CD8-positive, alpha-beta memory T cell (primary cell): ENCODE measurements at places on chromosomes 4 and X. TPM values are rescaled to one million over a fixed set of nuclear protein-coding genes. Genes with fewer than 3 reads are reported as not detected.

DNA sequence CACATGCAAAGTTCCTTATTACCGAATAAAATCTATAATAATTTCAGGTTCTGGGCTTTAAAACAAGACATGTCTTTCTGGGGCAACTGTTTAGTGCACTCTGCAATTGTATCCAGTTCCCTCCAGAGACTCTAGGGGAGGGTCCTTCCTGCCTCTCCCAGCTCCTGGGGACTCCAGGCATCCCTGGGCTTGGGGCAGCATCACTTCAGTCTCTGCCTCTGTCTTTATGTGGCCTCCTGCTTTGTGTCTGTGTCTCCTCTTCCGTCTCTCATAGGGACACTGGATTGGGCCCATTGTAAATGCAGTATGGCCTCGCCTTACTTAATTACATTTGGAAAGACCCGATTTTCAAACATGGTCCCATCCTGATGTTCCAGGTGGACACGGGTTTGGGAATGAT is 10.9 kb upstream of the ASMTL start:
- H3K36me3 ChIP-seq: peaks cover 12% of the 10 kb centered on the region
- H3K4me1 ChIP-seq: peaks cover 62% of the 10 kb centered on the region
- no peaks in the 10 kb centered on the region for H3K27me3 ChIP-seq
- no peak overlapping the region for H3K4me3 ChIP-seq

GRCh38 chrX:42616981-42617380 is 161.0 kb downstream of the PPP1R2C start:
- no peaks in the 10 kb centered on the region for H3K27me3 ChIP-seq
- H3K27ac ChIP-seq: no peak overlapping the region
- no peaks in the 10 kb centered on the region for H3K4me1 ChIP-seq

GRCh38 chr4:145929415-145930178 is 9.0 kb downstream of the ZNF827 start:
- H3K27ac ChIP-seq: no peak overlapping the region
- H3K4me1 ChIP-seq: no peaks in the 10 kb centered on the region
- DNase-seq: no peak
- no peak overlapping the region for H3K4me3 ChIP-seq
- H3K36me3 ChIP-seq: no peaks in the 10 kb centered on the region

GRCh38 chrX:48474127-48474526 is 1.9 kb upstream of the FTSJ1 start:
- H3K27ac ChIP-seq: no peak overlapping the region
- no peaks in the 10 kb centered on the region for H3K27me3 ChIP-seq
- no peak overlapping the region for H3K4me3 ChIP-seq
- peaks cover 22% of the 10 kb centered on the region for H3K4me1 ChIP-seq
- DNase-seq: no peak

GRCh38 chrX:133638285-133638684 is 223.0 kb upstream of the GPC4 start:
- no peak for DNase-seq
- H3K36me3 ChIP-seq: no peaks in the 10 kb centered on the region
- H3K4me3 ChIP-seq: no peak overlapping the region
- H3K27ac ChIP-seq: no peak overlapping the region
- H3K27me3 ChIP-seq: no peaks in the 10 kb centered on the region

- peaks cover 36% of the 10 kb centered on the region for H3K4me1 ChIP-seq
- H3K27me3 ChIP-seq: no peaks in the 10 kb centered on the region
- DNase-seq: peak; percentile 39
- peak overlapping the region; percentile 61 for H3K4me3 ChIP-seq
- no peaks in the 10 kb centered on the region for H3K36me3 ChIP-seq
These were observed 1.5 kb downstream of the IRF2 start for GRCh38 chr4:184472614-184473498.

- peak overlapping the region; percentile 38 for H3K4me3 ChIP-seq
- peak; percentile 40 for DNase-seq
- H3K27me3 ChIP-seq: no peaks in the 10 kb centered on the region
- H3K27ac ChIP-seq: no peak overlapping the region
- H3K36me3 ChIP-seq: peaks cover 21% of the 10 kb centered on the region
These were observed 32.0 kb downstream of the CTBP1 start for GRCh38 chr4:1216869-1217294.

GRCh38 chr4:169116270-169116901 is 106.3 kb upstream of the CBR4 start:
- H3K4me1 ChIP-seq: no peaks in the 10 kb centered on the region
- H3K4me3 ChIP-seq: no peak overlapping the region
- H3K27me3 ChIP-seq: no peaks in the 10 kb centered on the region
- no peaks in the 10 kb centered on the region for H3K36me3 ChIP-seq
- DNase-seq: no peak

DNA sequence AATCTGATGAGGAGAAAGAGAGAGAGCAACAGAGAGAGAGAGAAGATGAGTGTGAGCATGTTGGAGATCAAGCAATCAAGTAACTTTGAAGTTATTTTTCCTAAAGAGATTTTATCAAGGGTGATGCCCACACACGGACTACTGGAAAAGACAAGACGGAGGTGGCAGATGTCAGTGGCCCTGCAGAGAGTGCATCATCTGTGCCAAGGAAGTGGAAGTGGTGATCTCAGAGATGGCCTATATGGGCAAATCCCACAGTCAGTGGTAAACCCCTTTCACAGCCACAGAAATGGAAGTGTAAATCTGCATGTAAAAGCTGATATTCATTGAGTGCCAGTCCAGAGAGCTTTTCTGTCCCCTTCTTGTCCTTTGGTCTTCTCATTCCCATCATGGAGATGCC is 577.2 kb upstream of the AADAT start:
- H3K4me3 ChIP-seq: no peak overlapping the region
- H3K27ac ChIP-seq: no peak overlapping the region
- H3K36me3 ChIP-seq: no peaks in the 10 kb centered on the region
- H3K27me3 ChIP-seq: no peaks in the 10 kb centered on the region
- no peaks in the 10 kb centered on the region for H3K4me1 ChIP-seq
- no peak for DNase-seq

DNA sequence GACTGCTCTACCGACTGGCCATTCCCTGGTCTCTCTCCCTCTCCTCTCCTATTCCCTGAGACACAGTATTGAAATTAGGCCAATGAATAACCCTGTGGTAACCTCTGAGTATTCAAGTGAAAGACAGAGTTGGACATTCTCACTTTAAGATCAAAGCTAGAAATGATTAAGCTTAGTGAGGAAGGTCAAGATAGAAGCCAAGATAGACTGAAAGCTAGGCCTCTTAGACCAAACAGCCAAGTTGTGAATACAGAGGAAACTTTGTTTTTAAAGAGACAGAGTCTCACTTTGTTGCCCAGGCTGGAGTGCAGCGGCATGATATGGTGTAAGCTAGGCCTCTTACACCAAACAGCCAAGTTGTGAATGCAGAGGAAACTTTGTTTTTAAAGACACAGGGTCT is 64.6 kb downstream of the KDM6A start:
- H3K27me3 ChIP-seq: no peaks in the 10 kb centered on the region
- no peaks in the 10 kb centered on the region for H3K36me3 ChIP-seq
- H3K4me3 ChIP-seq: no peak overlapping the region
- H3K27ac ChIP-seq: no peak overlapping the region

GRCh38 chr4:142383800-142384470 is 462.2 kb downstream of the INPP4B start:
- DNase-seq: no peak
- peaks cover 48% of the 10 kb centered on the region for H3K4me1 ChIP-seq

DNA sequence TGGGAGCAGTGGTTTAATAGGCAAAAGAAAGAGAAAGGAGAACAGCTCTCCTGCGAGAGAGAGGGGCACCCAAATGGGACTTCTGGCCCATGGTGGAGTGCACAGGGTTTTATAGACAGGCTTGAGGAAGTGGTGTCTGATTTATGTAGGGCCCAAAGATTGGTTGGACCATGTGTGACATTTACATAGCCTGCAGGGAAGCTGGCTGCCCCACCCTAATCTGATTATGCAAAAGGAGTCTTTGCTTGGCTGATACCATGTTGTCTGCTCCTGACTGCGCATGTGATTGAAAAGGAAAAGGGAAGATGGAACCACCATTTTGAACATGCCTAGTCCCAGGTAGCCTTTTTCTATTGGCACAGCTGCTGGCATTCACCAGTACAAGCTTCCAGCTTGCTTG is 100.0 kb upstream of the DIPK2B start:
- no peaks in the 10 kb centered on the region for H3K27me3 ChIP-seq
- no peaks in the 10 kb centered on the region for H3K4me1 ChIP-seq
- no peak overlapping the region for H3K4me3 ChIP-seq

DNA sequence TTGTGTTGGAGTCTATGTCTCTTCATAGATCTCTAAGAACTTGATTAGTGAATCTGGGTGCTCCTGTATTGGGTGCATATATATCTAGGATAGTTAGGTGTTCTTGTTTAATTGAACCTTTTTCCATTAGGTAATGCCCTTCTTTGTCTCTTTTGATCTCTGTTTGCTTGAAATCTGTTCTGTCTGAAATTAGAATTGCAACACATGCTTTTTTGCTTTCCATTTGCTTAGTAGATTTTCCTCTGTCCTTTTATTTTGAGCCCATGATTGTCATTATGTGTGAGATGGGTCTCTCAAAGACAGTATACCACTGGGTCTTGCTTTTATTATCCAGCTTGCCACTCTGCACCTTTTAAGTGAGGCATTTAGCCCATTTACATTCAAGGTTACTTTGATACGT is 79.1 kb upstream of the APOOL start:
- H3K4me1 ChIP-seq: no peaks in the 10 kb centered on the region
- H3K27me3 ChIP-seq: no peaks in the 10 kb centered on the region
- H3K27ac ChIP-seq: no peak overlapping the region
- no peak overlapping the region for H3K4me3 ChIP-seq
- DNase-seq: no peak

GRCh38 chr4:1207603-1208265 is 35.4 kb upstream of the SPON2 start:
- no peak for DNase-seq
- H3K27me3 ChIP-seq: no peaks in the 10 kb centered on the region
- no peak overlapping the region for H3K27ac ChIP-seq
- peaks cover 7% of the 10 kb centered on the region for H3K36me3 ChIP-seq

DNA sequence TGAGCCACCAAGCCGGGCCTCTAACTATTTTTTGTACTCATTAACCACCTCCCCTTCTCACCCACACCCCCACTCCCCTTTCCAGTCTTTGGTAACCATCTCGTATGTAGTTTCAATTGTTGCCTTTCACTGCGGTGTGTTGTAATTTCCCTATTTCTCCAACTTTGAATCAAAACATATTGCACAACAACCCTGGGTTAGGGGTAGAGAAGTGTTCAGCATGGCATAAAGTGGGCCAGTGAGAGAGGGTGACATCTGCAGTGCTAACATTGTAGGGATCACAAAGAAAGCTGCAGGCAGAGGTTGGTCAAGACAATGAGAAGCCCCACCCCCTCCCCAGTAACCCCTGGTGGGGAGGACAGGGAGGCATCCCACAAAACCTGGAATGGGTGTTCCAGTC is 92.7 kb downstream of the SPATA18 start:
- H3K27me3 ChIP-seq: no peaks in the 10 kb centered on the region
- H3K36me3 ChIP-seq: no peaks in the 10 kb centered on the region
- DNase-seq: no peak
- H3K4me1 ChIP-seq: no peaks in the 10 kb centered on the region

GRCh38 chr4:158884280-158884679 is 115.5 kb downstream of the FNIP2 start:
- no peaks in the 10 kb centered on the region for H3K36me3 ChIP-seq
- H3K4me3 ChIP-seq: no peak overlapping the region
- no peaks in the 10 kb centered on the region for H3K4me1 ChIP-seq
- no peak for DNase-seq

DNA sequence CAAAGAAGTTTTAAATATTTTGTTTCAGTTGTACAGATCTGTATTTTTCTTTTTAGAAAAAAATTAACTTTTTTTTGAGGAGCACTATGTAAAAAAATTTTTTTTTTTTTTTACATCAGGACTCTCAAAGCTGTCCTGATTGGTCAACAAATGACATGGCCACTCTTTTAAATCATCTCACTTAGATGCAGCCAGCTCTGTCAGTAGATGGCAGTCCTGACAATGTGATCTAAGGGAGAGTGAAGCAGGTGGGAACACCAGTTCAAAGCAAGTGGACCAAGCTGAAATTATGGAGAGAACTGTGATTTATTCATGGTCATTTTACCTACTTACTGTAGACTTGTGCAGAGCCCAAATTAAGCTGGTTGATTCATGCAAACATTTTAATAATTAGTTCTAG is 174.7 kb upstream of the GPRIN3 start:
- H3K36me3 ChIP-seq: no peaks in the 10 kb centered on the region
- no peaks in the 10 kb centered on the region for H3K27me3 ChIP-seq
- DNase-seq: no peak
- H3K4me3 ChIP-seq: no peak overlapping the region
- H3K27ac ChIP-seq: no peak overlapping the region

GRCh38 chrX:31819455-31819854 is 747.6 kb upstream of the FTHL17 start:
- no peaks in the 10 kb centered on the region for H3K27me3 ChIP-seq
- H3K27ac ChIP-seq: no peak overlapping the region
- no peaks in the 10 kb centered on the region for H3K4me1 ChIP-seq
- H3K36me3 ChIP-seq: no peaks in the 10 kb centered on the region
- DNase-seq: no peak
- no peak overlapping the region for H3K4me3 ChIP-seq

DNA sequence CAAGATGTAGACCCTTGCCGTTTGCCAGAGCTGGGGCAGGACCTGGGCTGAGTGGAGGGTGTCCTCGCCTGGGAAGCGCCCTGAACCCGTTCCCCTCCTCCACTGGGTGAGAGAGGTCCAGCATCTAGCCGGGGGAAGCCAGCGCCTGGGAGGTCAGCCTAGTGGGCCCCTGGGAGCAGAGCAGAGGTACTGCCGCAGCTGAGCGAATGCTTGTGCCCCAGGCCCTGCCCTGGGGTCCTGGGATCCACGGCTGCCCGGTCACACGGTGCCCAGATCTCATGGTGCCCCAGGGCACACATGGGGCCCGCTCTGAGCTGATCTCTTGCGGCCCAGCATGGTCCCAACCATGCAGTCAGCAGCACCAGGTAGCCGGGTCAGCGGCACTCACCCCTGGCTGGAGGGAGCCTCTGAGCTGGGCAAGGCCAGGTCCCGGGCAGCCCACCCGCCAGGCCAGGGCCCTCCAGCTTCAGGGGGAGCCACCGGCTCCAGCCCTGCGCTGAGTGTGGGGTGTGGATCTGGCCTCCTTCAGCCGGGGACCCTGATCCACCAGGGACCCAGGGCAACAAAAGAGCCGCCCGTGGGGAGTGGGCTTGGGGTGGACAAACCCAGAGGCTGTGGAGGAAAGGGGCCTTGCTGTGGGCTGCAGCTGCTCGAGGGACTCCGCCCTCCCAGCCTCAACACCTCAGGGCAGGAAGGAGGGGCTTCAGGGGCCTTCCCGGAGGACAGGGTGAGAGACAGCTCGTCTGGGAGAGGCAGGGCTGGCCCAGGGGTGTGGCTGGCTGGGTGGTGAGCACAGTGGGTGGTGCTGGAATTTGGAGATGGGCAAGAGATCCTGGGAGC is 4.1 kb upstream of the CPLX1 start:
- no peaks in the 10 kb centered on the region for H3K36me3 ChIP-seq
- H3K4me1 ChIP-seq: no peaks in the 10 kb centered on the region
- H3K4me3 ChIP-seq: no peak overlapping the region

- peaks cover 12% of the 10 kb centered on the region for H3K36me3 ChIP-seq
- no peak overlapping the region for H3K27ac ChIP-seq
- no peak for DNase-seq
- no peak overlapping the region for H3K4me3 ChIP-seq
- H3K4me1 ChIP-seq: no peaks in the 10 kb centered on the region
These were observed 27.3 kb downstream of the NELFA start for GRCh38 chr4:1981251-1982058.

GIMD1 gene
- polyA plus RNA-seq: not detected

GPC3 gene
- not detected for polyA plus RNA-seq

STK32B gene
- polyA plus RNA-seq: not detected

ATP2B3 gene
- not detected for polyA plus RNA-seq

STPG2 gene
- not detected for polyA plus RNA-seq

MAGEA4 gene
- not detected for polyA plus RNA-seq

ARMCX4 gene
- polyA plus RNA-seq: 0.78 TPM
